Activated gamma-delta T cell (primary cell): ENCODE measurements at places on chromosomes 3 and 15.

- no peak for DNase-seq
Measured at GRCh38 chr3:58620421-58620820, 43.2 kb upstream of the FAM107A start.

DNA sequence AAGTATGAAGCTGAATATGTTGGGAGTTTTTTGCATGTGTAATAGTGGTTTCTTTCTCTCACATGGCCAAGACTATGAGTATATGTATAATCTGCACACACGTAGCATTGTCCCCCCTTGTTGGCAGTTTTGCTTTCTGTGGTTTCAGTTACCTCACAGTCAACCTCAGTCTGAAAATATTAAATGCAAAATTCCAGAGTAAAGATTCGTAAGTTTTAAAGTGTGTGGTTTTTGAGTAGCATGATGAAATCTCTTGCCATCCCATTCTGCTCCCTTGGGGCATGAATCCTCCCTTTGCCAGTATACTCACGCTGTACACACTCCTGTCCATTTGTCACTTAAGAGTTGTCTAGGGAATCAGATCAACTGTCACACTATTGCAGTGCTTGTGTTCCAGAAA is 742.0 kb upstream of the CCDC54 start:
- no peak for DNase-seq

GRCh38 chr15:34336231-34336990 is 1.2 kb downstream of the SLC12A6 start:
- DNase-seq: no peak

DNA sequence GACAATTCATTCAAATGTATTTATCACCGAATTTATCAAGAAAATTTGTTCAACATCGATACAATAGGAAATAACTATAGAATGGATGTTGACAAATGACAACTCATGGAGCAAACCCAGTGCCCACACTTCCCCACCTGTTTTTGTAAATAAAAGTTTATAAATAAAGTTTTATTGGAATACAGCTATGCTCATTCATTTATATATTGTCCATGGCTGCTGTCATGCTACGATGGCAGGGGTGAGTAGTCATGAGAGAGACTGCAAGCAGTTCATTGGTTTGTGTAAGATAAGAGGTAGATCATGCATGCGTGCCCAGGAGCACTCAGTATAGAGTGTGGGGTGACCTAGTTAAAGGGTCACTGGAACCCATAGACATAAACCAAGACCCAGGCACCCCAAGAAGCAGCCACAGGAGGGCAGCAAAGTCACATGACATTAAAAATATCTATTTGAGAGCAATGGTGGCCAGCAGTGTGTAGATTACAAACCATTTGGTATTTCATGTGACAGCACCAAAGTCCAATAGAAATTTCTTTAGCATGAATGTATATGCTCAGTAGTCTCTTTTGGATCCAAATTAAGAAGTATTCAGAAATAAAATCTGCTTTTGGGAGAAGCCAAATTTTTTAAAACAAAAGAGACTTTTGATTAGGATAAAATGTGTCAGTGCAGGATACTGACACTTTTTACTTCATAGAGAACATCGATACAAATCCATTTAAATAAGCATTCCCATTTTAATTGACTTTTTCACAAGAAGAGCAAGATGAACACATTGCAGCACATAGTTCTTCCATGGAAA is 794.8 kb downstream of the MCTP2 start:
- DNase-seq: no peak
